ENCODE measurements at places on chromosomes 4 and X.

DNA sequence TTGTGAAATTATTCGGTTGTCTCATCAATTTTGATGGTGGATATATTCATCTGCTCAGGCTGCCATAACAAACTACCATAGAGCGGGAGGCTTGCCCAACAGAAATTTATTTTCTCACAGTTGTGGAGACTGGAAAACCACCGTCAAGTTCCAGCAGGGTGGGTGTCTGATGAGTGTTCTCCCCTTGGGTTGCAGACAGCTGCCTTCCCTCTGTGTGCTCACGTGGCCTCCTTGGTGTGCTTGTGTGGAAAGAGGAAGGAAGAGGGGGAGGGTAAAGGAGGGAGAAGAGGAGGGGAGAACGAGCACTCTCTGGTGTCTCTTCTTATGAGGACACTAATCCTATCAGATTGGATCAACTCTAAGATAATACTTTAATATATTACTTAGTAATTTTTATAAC lies 123.8 kb upstream of the TEX13D start:
- DNase-seq, result no peak

DNA sequence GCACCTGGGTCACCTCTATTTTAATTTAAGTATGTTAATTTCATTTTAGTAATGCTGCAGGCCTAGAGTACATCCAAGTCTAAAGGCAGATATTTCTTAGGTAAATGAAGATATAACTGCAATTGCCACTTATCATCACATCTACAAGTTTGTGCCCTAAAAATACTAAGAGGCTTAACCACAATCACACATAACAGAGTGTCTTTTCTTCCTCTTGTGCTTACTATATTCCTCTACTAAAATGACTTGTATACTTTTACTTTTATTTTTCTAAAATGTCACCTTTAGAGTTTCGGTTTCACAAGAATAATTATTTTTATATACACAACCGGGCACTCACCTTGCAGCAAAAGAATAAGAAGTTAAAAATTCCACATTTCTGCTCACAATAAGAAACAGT lies 77.9 kb downstream of the EFHC2 start:
- DNase-seq, result no peak

DNA sequence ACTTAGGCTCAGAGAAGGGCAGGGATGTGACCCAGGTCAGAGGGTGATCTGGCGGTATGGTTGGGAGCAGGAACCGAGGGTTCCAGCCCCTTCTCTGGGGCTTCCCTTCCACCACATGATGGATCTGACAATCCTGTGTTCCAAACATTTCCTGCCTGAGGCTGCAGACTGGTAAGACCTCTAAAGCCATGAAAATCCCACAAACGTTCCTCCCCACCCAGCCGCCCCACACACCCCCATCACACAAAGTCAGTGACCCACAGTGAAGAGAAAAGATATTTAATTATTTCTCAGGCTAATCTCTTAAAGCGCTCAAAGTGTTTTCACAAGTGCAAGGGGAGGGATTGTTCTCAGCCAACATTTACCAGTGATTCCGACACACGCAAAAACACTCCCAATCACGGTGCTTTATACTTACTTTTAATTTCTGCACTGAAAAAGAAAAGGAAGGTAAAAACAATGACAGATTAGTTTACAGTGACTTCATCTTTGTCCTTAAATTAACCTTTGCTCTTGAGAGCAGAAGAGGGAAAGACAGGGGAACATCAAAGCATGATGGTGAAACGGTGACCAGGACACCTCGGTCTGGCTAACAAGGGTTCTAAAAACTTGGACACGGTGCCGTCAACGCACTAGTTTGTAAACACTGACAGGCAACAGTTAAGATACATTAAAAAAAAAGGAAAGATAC lies 42.4 kb downstream of the WDR1 start:
- DNase-seq, result no peak

GRCh38 chrX:129618997-129619396 lies 35.8 kb downstream of the APLN start:
- DNase-seq, result no peak

- no peak for DNase-seq
Observed at GRCh38 chr4:53481586-53481985, 104.1 kb downstream of the FIP1L1 start.

- DNase-seq, result no peak
Observed at GRCh38 chrX:148282504-148282903, 217.9 kb upstream of the AFF2 start.

- no peak for DNase-seq
Observed at GRCh38 chrX:9369802-9370291, 95.0 kb upstream of the TBL1X start.

- no peak for DNase-seq
Observed at GRCh38 chrX:54799046-54799445, 991 bp upstream of the ITIH6 start.

DNA sequence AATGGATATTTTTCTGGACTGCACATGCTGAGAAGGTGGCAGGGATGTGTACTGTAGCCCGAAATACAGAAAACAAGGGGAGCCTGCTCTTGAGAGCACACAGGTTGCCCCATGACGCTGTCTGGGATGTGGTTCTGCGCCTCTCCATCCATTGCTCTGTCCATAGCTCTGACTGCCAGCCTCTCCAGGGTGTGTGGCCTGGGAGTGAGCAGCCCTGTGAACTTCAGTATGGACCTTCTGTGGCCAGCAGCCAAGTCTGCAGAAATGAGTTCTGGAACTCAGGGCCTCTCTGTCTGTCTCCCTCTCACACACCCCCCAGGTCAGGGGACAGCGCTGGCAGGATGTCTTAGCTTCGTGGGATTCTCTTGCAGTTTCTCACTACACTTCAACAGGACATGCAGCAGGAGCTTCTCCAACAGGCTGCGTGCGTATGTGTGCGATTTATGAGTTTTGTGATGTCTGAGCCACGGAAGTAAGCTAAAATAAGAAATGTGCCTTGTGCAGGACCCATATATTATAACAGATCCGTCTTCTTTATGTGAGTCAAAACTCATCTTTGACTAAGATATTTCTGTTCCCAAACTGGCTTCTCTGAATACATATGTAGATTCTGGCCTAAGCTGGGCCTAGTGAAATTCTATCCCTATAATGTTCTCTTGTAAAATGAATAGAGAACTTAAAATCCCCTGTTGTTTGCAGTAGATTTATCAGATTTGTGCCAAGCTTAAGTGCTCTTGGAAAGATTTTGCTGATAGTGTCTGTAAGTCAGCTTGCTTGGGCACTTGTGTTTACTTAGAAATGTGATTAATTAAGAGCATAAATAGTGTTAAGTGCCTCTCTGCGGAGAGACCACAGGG lies 40.0 kb downstream of the PROM1 start:
- DNase-seq, result no peak

- DNase-seq, result no peak
Observed at GRCh38 chr4:42671431-42672194, 14.7 kb upstream of the ATP8A1 start.

- DNase-seq, result no peak
Observed at GRCh38 chrX:148632444-148632843, 132.0 kb downstream of the AFF2 start.

- DNase-seq, result no peak
Observed at GRCh38 chr4:67697860-67698687, 2.9 kb downstream of the UBA6 start.

All from LoVo (cell line).